Right renal pelvis (tissue), 4 donors: ENCODE measurements at places on chromosomes 1 and 21.

DNA sequence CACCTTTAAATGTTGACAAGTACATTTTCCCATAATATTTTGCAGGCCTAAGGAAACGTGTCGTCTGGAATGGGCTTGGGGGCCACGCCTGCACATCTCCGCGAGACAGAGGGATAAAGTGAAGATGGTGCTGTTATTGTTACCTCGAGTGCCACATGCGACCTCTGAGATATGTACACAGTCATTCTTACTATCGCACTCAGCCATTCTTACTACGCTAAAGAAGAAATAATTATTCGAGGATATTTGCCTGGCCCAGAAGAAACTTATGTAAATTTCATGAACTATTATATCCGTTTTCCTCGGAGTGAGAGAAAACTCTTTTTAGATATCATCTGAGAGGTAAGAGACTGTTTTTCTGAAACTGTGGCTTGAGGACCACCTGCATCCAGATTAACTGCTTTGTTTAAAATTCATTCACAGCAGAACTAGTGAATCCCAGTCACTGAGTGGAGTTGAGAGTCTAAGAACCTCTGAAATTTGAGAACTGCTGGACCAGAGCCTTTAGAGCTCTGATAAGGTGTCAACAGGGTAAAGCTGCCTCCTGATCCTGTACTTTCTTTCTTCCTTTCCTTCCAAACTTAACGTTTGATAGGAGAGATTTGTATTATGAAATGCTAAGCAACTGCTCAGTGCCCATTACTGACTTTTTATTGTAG is 811 bp downstream of the EXO1 start:
- no peak for DNase-seq

- DNase-seq: no peak
Measured at GRCh38 chr1:38183096-38183495, 136.5 kb upstream of the POU3F1 start.

DNA sequence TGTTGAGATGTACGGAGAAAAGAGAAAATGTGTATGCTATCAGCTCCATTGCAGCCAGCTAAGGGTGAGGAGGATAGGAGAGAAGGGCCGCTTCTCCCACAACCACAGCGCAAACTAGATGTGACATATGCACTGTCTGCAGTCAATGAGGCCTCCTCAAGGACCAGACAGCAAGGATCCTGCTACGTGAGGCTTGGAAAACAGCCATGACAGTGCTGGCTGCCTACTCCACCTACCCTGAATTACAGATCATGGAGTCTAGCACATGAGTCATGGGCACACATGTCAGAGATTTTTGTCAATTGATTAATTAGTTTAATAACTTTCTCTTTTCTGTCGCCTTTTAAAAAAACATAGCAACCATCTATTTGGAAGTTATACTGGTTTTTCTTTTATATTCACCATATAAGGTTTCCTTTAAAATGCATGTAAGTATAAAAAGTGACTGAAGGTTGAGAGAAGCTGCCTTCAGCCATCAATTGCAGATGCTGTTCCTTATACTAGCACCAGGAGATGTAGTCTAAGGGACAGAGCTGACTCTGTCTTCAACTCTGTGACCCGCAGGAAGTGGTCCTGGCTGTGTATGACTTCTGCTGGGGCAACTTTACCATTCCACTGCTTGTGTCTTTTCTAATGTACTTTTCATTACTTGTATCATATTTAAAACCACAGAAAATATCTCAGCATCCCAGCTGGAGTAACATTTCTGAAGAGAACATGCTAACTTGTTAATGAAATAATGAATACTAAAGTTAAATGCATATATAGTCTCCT is 3.1 kb downstream of the VPS26C start:
- no peak for DNase-seq

DNA sequence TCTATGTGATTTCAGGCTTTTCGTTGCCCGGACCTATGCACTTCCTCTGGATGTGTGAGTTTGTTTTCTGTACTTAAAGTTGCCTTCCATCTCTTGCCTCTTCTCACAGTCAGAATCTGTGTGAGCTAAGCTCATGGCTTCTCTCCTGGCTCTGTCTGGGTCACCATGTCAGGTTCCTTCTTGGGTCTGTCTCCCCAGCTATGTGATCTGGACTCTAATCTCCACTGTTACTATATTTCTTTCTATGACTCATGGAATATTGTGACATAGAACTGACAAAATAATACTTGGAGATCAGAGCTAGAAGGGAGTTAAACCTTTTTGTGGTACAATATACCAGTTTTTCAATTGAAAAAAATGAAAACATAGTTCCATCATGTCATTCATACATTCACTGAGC is 172.7 kb upstream of the FGGY start:
- no peak for DNase-seq

DNA sequence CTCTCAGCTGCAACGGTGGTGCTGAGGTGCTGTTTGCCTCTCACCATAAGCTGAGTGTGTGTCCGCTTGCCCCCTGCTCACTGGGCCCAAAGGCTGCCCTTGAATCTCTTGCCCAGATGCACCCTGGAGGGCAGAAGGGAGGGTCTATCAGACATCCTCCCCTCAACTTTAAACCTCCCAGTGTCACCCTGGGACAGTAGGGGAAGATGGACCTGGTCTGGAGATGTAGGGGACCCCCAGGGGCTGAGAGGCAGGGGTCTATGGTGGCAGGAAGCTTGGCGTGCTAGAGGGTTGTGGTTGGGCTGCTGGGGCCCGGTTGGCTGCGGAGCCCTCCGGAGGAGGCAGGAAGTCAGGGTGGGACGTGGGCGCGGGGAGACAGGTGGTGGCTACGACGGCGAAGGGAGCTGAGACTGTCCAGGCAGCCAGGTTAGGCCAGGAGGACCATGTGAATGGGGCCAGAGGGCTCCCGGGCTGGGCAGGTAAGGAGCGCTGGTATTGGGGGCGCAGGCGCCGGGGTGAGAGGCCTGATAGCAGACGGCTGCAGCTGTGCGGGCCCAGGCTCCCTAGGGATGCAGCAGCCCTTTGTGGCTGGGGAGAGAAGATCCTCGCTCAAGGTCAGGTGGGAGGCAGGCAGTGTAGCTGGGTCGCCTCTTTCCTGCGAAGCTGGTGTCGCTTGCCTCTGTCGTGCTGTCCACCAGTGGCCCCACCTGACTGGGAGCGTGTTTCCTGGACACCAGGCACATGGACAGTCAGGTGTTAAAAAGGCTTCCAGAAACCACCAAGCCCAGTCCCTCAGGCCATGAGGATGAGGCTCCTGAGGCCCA is at the start of gene LCK:
Gene LCK, plus strand, starts transcription at position 373 of the 824 bp plus-strand sequence. CDS start 23,065 bp downstream, outside the sequence.
- DNase-seq: no peak

DNA sequence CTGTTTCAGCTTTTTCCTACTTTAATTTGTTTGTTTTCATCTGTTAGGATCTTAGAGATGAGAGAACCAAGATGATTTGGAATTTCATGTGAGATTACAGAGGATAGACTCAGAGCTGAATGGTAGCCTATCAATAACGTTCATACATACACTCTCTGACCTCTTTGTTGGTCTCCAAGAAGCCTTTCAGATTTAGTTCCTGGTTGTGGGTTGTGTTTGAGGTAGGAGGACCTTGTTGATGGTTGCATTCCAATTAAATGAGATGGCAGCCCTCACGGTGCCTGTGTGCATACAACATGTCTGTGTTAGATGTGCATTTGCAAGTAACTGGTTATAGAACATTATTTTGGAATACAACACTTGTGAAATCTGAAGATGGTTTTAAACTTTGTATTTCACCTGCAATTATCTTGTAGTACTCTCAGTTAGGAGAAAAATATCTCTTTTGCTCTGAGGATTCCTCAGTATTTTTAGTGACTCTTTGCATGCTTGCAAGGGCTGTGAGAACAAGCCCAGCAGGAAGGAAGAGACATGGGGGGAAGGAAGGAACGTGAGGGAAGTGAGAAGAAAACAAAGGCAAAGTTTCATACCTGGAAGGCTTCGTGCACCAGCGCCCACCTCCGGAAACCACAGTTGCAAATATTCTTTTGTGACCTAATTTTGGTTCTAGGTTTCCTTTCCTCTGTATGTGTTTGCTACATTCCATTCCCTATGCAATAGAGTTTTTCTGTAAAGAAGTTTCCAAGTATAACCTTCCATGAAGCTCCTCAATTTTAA is 291.8 kb downstream of the DISC1 start:
- DNase-seq: no peak

DNA sequence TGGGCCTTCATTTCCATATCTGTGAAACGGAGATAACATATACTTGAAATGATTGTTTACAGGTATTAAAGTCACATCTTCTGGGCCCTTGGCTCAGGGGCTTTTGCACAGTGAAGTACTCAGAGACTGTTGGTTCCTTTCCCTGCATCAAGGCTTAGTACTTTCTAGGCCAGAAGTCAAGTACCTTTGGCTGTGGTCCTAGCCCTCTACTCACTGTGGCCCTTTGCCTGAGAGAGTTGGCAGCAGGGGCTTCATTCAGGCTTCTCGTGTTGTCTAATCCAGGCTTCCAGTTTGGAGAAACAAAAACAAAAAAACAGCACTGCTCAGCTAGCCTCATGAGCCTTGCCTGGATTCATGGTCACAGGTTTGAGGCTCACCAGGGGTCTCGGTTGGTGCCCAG is 8.1 kb upstream of the DPH2 start:
- DNase-seq: no peak

GRCh38 chr1:226668173-226668560 is 70.9 kb downstream of the ITPKB start:
- no peak for DNase-seq

- DNase-seq: no peak
Measured at GRCh38 chr1:43418858-43419257, 29.2 kb downstream of the SZT2 start.

DNA sequence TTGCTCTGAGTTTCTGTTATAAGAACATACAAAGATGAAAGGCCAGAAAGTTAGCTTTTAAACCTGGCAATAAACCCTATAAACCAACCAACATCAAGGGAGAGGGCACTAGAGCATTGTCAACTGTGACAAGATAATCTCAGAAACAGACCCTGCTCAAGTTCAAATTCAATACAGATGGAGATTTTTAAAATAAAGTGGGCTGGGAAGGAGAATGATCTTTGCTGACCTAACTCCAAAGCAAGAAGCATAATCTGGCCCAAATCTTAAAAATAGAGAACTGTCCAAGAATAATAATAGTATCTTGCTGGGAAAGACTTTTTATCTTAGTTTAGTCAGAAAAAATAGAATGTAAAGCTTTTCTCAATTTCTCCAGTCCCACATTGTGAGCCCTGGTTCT is 485.5 kb downstream of the DISC1 start:
- no peak for DNase-seq
